ENCODE measurements at places on chromosomes 11 and 22.

DNA sequence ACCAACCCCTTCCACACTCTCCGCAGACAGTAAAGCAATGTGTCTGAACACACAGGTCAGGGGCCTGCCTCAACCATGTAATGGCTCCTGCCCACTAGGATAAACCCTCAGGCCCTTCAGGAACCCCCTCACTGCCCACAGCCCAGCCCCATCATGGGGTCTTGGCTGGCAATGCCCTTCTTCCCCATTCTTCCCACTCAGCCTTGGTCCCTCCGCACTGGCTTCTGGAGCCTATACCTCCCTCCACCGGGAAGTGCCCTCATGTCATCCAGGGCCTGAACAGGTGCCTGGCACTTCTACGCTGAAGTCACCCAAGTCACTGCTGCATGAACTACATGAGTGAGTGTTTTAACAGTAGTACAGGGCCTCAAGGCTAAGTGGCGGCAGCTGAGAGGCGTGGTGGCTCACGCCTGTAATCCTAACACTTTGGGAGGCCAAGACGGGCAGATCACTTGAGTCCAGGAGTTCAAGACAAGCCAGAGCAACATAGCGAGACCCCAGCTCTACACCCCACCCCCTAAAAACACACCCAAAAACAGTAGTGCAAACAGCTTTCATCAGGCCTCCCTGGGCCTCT is 74.8 kb upstream of the PITPNB start:
- no peak for DNase-seq

- no peak for DNase-seq
Measured at GRCh38 chr11:111829185-111829968, 42.0 kb downstream of the ALG9 start.

DNA sequence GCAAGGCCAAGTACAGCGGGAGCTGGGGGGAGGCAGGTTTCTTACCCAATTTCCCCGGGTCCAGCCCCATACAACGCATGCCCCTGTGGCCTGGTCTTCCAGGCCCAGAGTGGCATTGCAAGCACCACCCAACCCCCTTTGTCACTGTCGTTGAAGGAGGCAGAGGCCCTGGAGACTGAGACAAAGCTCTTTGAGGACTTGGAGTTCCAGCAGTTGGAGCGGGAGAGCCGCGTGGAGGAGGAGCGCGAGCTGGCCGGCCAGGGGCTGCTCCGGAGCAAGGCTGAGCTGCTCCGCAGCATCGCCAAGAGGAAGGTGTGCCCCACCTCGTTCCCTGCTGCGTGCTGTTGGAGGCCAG is 27.8 kb downstream of the PHLDB1 start:
- DNase-seq: no peak

GRCh38 chr11:95849087-95849825 is 59.0 kb downstream of the CEP57 start:
- DNase-seq: peak; percentile 38

GRCh38 chr22:21725956-21726649 is 9.5 kb downstream of the YPEL1 start:
- DNase-seq: no peak

- no peak for DNase-seq
Measured at GRCh38 chr22:24337894-24338645, 67.4 kb downstream of the SPECC1L start.

Measured in Calu3 (cell line).